ENCODE measurements at places on chromosomes 5 and 9.

GRCh38 chr9:71253011-71253410 is 131.6 kb upstream of the TRPM3 start:
- no peak for DNase-seq

DNA sequence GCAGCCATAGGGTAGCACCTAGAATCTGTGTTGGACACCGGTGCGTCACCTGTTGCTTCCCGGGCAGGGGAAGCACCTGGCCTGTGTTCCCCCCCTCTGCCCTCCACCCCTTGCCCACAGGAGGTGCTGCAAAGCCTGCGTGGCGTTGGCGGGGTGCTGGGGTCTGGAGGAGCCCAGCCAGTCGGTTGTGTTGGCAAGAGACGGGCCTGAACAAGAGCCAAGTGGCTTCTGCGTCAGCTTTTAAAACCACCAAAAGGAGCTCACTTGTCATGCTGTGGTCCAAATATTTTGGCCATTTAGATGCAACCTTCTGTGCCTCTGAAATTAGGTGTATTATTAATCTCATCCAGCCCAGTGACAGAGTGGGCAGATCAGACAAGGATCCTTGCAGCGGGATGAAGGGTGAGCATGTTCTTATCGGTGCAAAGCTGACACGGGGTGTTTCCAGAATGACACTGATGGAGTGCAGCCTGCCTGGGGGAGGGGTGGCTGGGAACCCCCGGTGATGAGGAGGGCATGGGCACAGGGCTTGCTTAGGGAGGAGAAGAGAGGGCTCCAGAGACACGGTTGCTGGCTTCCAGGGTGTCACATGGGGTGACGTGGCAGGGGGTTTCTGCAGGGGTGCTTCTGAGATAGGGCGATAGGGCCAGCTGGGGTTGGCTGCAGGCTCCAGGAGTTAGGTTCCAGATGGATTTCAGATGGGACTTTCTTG is 9.7 kb upstream of the RXRA start:
- DNase-seq = peak; percentile 76

DNA sequence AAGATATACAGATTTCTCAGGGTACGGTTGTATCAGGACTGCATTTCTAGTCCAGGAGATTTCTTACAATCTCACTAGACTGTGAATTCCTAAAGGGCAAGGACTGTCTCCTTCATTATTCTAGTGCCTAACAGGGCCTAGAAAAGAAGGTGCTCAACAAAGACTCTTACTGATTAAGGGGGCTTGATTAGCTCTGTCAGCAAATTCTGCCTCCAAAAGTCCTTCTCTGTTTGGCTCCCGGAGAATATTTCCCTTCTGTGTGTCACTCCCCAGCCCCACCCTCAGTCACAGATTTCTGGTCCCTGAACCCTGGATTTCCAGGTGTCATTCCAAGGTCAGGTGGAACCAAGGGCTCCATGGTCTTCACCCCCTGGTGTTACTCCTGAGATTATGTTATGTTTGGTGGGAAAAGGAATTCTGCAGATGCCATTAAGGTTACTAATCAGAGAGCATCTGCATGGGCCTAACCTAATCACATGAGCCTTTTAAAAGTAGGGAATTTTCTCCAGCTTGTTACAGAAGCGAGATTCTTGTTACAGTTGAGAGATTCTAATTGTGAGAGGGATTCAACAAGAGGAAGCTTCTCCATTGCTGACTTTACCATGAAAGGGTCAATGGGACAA is 167.7 kb upstream of the LHFPL2 start:
- DNase-seq = no peak

DNA sequence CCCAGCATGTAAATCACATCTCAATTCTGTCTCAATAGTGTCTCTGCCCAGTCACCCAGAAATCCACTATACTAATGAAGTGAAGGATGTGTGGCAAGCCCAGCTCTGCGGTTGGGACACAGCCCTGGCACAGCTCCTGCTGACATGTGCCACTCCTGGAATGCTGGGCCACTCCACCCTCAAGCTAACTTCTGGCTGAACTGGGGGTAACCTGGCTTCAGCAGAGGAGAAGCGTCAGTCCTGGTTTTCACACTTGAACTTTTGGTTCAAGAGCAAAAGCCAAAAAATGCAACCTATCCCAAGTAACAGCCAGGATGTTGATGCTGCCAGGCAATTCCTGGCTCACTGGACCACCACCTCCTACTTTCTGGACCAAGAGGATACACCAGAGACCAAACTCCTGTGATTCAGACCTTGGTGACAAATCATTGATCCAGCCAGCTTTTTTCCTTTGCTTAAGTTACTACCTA is 86.4 kb downstream of the ARRDC3 start:
- DNase-seq = peak; percentile 73
